ENCODE measurements at places on chromosomes 4 and X. TPM values are rescaled to one million over a fixed set of nuclear protein-coding genes. Genes with fewer than 3 reads are reported as not detected.

Gene MAGEA11
- total RNA-seq, result not detected

Gene TMEM154
- 23.6 TPM for total RNA-seq

Gene ASMT
- not detected for total RNA-seq

Gene PROM1
- total RNA-seq, result 0.34 TPM

Gene PAGE2B
- total RNA-seq, result not detected

Gene NPFFR2
- not detected for total RNA-seq

Gene PRSS48
- not detected for total RNA-seq

Gene KLF8
- total RNA-seq, result 2.1 TPM

Gene HTATSF1
- 53.0 TPM for total RNA-seq

Gene FGF16
- not detected for total RNA-seq

Gene MGAT4D
- total RNA-seq, result not detected

Gene ADAM29
- not detected for total RNA-seq

Gene HPSE
- 0.43 TPM for total RNA-seq

Gene GRIA3
- total RNA-seq, result not detected

Gene MAGEA12
- total RNA-seq, result not detected

Gene CLDN34
- total RNA-seq, result 0.14 TPM

Gene FAM47A
- not detected for total RNA-seq

Gene CXCL9
- not detected for total RNA-seq

Gene GAGE12H
- total RNA-seq, result not detected

Gene S100G
- total RNA-seq, result not detected

Gene ANAPC4
- total RNA-seq, result 24.5 TPM

Gene PCDH11X
- not detected for total RNA-seq

Gene PAGE5
- not detected for total RNA-seq

Gene TRIM75
- total RNA-seq, result not detected

Gene POU3F4
- total RNA-seq, result not detected

Gene TLR3
- 7.5 TPM for total RNA-seq

Gene TRIM60
- not detected for total RNA-seq

Gene IGSF1
- not detected for total RNA-seq

Gene SLC9B1
- 0.14 TPM for total RNA-seq

Gene JAKMIP1
- total RNA-seq, result not detected

Gene TECRL
- total RNA-seq, result not detected

Gene NIPAL1
- 14.1 TPM for total RNA-seq

Gene EREG
- total RNA-seq, result 160 TPM

Gene SLC49A3
- total RNA-seq, result 0.34 TPM

Gene TMPRSS11B
- 0.43 TPM for total RNA-seq

Gene ODAPH
- not detected for total RNA-seq

Gene KIT
- 0.07 TPM for total RNA-seq

Gene BTC
- total RNA-seq, result 0.68 TPM

Gene TGIF2LX
- total RNA-seq, result not detected

Gene PGAM4
- not detected for total RNA-seq

Gene GPM6B
- 0.36 TPM for total RNA-seq

Gene QDPR
- 18.7 TPM for total RNA-seq

Gene FOXR2
- total RNA-seq, result not detected

Gene PRDM8
- total RNA-seq, result 0.36 TPM

Gene CT83
- not detected for total RNA-seq

Gene YIPF7
- not detected for total RNA-seq

Gene NHS
- 3.4 TPM for total RNA-seq

Gene GSPT2
- total RNA-seq, result 5.1 TPM

Gene CORIN
- 0.78 TPM for total RNA-seq

Gene RTL9
- under 0.01 TPM for total RNA-seq

Gene PNMA6A
- 0.57 TPM for total RNA-seq

Gene PPBP
- total RNA-seq, result not detected

Gene TBC1D8B
- 5.9 TPM for total RNA-seq

Gene OFD1
- total RNA-seq, result 14.7 TPM

Data from nasal cavity respiratory epithelium epithelial cell of viscerocranial mucosa (primary cell).